ENCODE measurements at places on chromosomes 2 and 18.

DNA sequence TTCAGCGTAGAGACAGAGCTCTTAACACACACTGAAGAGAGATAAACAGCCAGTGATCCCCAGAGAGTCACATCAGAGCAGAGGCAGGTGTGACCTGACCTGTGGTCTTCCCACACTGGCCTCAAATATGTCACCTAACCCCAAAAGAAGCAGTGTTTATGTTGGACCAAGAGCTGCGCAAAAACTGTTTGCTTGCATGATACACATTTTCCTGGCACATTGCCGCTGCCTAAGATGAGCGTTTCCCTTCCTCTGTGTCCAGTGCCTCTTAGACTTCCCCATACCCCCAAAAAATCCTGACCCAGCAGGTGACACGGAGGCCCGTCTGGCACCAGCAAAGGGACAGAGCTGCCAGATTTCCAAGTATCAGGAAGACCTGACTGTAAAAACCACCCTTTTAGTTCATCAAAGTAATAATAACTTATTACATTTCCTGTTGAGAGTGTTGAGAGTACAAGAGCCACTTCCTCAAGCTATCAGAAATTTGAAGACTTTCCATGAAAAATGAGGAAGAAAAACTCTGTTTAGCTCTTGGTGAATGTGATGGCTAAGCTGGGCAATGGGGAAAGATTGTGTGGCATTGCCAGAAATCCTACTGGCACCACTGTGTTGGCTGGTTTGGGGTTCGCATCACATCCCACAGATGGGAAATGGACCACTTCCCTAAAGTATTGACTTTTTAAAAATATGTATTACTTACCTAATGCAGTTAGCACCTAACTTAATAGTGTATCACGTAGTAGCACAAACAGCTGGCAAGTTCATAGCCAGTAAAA lies 6.7 kb downstream of the TNFRSF11A start:
- no peak for DNase-seq

GRCh38 chr2:1230155-1230893 lies 182.9 kb upstream of the TPO start:
- DNase-seq, result no peak

- no peak for DNase-seq
Observed at GRCh38 chr2:101781326-101781725, 83.8 kb downstream of the MAP4K4 start.

DNA sequence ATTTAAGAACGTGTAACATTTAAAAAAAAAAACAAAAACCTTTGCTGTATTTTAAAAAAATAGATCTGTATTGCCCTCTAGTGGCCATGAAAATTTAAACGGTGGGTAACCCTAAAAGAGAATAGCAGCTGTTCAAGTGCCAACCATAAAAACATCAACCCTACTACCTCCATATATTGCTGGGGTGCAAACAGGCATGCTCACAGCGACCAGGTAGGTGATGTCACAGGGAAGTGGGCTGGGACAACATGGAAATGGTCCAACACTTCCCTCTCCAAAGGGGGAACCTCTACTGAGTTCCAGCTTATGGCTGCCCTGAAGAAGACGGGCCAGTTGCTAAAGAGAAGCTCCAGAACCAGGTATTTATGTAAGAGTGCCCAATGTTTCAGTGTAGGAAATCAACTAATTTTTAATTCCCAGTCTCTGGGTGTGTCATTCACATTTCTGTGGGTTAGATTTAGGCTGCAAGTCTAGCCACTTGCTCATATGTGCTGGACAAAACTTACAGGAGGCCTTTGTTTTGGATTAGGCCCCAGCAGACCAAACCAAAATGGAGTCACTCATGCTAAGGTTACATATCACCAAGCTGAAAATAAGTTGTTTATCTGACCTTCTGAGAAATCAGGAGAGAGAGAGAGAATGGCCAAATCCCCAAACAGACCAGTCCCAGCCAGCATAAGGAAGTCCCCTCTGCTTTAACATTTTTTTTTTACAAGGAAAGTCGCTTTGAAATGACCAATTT lies 54.5 kb downstream of the SKA1 start:
- DNase-seq, result no peak

GRCh38 chr18:24802456-24802855 lies 342.0 kb downstream of the HRH4 start:
- DNase-seq, result no peak

GRCh38 chr2:164802095-164802707 lies 39.4 kb downstream of the COBLL1 start:
- no peak for DNase-seq

DNA sequence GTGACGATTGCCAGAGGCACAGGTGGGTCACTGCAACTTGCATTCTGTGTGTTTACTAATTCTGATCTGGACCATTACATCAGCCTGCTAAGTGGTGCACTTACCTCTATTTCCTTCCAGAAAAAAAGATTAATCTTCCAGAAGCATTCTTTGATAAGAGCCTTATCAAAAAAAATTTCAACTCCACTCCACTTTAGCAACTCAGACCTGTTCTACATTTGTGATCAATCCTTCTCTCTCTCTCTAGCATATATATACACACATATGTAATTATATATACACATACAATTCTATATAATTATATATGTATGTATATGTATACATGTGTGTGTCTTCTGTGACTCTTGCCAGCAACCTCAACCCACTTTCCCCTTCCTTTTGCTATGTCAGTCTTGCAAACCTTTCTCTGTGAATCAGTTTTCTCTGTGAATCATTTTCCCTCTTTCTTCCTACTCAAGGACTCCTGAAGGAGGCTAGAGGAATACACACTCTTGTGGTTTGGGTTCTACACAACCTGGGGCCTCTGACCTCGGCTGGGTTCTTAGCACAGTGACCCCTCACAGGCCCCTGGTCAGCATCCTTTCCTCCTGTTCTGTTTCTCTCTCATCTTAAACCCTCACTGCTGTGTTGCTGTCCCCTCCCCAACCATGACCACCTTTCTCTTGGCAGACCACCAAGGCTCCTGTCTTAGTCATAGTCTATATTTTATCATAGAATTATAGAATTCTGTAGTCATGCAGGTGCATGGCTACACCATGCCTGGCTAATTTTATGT lies 130.4 kb upstream of the PELI1 start:
- DNase-seq, result no peak

DNA sequence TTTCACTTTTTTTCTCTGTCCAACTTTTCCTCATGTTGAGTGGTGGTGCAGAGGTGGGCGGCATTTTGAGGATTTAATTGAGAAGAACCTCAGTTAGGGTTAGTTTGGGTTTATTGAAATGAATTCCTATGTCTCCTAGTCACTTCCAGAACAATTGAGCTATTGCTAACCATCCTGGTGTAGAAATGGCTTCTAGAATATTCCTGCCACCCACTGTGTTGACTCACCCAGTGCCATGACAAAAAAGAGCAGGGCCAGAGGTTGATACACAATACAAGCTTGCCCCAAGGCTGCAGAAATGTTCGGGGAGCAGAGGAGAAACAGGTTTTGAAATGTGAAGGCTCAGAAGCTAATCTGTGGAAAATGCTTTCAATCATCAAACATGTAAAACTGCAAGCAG lies 167.1 kb upstream of the TRIB2 start:
- DNase-seq, result no peak

DNA sequence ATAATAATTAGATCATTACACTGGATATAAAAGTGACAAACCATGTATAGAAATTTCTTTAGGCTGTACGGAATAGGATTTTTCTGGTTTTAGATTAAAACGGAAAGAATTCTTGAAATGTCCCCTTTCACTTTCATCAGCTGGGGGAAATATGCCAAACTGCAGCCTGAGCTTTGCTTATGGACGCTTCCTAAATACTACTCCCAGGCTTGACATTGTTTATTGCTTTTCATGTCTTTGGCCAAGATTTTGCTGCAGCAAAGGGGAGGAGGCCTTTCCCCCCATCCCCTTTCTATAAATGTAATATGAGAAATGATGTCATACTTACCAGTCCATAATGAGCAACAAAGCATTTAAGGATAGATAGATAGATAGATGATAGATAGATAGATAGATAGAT lies 158.4 kb downstream of the MAP2 start:
- no peak for DNase-seq

- DNase-seq, result no peak
Observed at GRCh38 chr2:121805766-121806143, 50.3 kb downstream of the TSN start.

DNA sequence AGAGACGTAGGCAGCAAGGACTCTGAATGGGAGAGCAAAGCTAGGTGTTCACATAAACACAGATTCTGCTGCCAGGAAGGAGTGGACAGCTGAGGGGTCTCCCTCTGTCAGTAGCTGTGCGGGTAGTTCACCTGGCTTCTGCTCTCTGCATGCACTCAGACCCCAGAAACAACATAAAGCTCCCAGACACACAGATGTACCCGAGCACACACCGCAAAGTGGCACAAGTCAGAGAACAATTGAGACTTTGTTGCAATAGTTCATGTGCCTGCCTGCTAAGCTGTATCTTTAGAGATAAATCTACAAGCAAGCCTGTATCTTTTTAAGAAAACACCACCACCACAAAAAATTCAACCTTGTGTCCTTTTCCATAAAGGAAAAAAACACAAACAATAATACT lies 420.0 kb upstream of the ST6GAL2 start:
- DNase-seq, result no peak

- DNase-seq, result no peak
Observed at GRCh38 chr2:183866666-183867065, 731.7 kb upstream of the ZNF804A start.

GRCh38 chr2:60294901-60295635 lies 258.4 kb downstream of the BCL11A start:
- DNase-seq, result no peak

DNA sequence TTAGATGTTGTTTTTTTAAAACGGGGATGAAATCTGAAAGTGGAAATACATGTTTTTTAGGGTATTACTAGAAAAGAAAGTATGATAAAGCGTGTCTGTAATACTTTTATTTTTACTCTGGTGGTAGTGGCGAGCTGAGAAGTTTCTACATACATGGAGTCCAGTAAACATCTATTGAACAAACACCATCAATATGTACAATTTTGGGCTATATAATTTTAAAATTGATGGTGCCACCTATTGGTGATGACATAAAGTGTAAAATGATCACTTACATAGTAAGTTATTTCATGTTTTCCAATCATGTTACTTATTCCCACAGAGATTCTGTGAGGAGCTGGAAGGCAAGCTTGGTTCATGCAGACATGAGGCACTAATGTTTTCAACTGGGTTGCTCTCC lies 31.5 kb upstream of the NFE2L2 start:
- DNase-seq, result no peak

DNA sequence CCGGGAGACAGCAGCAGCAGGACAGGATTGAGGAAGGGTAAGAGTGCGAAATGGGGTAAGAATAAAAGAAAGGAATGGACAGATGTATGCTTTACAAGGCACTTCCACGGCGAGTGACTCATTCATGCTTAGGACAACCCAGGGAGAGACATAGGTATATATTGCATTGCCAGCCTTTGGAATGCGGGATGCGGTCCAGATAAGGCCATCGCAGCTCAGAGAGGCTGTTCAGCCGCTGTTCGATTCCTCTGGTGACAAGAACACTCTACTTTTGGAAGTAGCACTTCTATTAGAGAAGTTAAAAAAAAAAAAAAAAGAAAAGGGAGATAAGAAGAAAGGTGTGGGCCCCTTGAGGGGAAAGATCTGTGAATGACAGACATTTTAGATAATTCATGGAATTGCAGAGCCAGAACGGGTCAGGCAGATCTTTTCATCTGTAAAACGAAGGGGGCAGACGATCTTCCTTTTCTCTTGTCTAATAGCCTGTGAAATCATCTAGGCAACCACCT lies 819 bp upstream of the NCOA1 start:
- DNase-seq, result no peak

- DNase-seq, result no peak
Observed at GRCh38 chr2:110861616-110862260, 129.4 kb downstream of the ACOXL start.

DNA sequence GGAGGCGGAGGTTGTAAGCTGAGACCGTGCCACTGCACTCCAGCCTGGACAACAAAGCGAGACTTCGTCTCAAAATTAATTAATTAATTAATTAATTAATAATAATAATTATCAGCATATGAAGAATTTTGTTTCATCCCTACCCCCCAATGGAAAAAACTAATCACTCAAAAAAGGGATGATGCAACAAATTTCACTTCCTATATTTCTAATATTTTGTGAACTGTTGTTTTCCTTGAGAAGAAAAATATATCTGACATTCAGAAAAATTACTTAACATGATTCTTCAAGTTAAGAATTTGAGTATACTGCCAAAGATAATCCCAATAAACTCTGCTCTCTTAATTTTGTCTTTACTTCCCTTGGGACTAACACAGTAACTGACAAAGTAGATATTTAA lies 28.1 kb downstream of the EXOC6B start:
- DNase-seq, result no peak

DNA sequence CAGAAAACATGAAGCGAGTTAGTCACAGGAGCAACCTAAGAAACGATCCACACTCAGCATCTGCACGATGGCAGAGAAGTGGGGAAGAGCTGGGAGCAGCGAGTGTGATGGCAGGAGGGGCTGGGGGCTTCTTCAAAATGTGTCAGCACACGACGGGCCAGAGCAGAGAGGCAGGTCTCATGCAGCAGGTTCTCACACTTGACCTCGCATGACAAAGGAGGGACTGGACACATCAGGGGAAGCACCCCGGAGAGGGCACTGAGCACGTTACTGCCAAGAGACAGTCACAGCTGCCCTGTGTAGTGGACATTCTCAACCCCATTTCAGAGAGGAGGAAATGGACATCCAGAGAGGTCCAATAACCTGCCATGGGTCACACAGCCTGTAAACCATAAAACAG lies 104.1 kb upstream of the CAPN13 start:
- DNase-seq, result no peak

GRCh38 chr2:3453190-3453999 lies 65.9 kb downstream of the ADI1 start:
- DNase-seq, result no peak

Measured in activated T-cell treated with anti-CD3 and anti-CD28 coated beads for 4 hours (primary cell).